ENCODE measurements at places on chromosomes 11 and 22.

DNA sequence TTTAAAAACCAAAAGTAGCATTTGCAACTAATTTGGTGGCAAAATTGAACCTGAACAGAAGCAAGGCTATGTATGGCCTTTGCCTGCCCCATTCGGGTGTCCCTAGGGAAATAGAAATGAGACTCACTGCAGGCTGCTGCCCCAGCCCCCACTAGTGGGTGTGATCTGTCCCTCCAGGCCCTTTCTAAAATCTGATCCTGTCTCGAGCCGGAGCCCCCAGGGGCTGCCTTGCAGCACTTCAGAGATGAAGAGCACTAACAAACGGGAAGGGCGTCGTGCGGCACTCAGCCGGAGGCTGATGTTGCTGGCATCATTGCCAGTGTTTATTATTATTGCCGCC lies 43.2 kb downstream of the CD82 start:
- DNase-seq, result peak; percentile 91

DNA sequence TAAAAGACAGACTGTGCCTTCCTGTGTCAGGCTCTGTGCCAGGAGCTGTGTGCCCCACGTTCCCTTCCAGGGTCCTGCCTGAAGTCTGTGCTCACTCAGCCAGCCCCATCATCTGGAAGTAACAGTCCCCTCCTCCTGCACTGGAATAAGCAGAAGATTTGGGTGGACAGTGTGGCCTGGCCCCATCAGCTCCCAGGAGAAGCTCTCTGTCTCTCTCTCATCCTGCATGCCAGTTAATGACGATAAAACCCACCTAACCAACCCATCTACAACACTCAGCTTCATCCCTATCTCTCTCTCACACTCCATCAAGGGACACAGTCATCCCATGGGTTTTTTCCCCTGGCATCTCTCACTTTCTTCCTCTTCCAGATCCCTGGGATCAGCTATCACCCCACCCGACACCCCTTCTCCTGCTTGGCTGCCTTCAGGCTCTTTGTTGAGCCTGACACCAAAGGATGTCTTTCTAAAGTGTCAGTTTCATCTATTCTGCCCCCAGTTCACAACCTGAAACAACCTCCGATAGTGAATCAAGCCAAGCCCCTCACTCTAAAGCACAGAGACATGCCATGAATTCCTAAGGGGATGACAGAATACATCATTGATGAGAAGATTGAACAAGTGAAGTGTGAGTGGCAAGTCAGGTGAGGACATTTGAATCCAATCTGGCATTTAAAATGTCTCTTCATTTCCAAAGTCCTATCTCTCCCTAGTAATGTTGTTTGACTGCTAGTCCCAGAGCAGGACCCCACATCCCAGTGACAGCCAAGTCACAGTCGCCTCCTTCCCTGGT lies 91.4 kb upstream of the TOP3B start:
- no peak for DNase-seq

GRCh38 chr11:128663824-128664223 lies 30.0 kb upstream of the FLI1 start:
- no peak for DNase-seq

DNA sequence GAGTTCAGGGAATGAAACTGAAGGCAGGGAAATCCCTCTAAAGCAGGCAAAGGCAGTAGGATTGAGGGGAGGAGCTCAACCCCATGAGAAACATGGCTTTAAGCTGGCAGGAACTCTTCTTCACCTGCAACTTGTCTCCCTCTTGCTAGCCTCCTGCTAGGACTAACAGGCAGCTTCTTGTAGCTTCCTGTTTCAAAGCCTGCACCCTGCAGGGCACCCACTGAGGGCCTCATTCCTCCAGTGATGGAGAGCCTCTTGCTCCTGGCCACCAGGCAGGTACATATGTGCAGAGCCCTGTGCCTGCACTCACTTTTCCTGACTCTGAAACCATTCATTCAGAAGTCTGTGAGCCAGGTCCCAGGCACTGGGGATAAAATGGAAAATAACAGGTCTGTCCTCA lies 137.0 kb downstream of the SERGEF start:
- no peak for DNase-seq

DNA sequence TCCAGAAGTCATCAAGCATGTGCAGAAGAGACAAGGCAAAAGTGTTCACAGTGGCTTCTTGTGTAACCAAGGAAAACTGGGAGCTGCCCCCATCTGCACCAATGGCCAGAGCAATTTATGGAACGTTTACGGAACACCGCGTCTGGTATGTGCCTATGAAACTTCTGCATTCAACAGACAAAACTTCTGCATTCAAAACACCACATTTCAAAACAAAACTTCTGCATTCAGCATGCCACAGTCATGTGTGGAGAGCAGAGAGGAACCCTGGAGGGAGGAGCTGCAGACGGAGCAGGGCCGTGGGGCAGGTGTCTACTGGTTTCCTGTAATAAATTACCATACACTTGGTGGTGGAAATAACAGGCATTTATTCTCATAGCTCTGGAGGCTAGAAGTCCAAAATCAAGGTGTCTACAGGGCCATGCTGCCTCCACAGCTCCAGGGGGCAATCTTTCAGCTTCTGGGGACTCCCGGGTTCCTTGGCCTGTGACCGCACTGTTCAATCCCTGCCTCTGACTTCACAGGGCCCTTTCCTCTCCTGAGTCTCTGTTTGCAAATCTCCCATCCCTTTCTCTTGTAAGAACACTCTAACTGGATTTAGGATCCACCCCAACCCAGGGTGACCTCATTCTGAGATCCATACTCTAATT lies 32.2 kb downstream of the RPL3 start:
- DNase-seq, result no peak

DNA sequence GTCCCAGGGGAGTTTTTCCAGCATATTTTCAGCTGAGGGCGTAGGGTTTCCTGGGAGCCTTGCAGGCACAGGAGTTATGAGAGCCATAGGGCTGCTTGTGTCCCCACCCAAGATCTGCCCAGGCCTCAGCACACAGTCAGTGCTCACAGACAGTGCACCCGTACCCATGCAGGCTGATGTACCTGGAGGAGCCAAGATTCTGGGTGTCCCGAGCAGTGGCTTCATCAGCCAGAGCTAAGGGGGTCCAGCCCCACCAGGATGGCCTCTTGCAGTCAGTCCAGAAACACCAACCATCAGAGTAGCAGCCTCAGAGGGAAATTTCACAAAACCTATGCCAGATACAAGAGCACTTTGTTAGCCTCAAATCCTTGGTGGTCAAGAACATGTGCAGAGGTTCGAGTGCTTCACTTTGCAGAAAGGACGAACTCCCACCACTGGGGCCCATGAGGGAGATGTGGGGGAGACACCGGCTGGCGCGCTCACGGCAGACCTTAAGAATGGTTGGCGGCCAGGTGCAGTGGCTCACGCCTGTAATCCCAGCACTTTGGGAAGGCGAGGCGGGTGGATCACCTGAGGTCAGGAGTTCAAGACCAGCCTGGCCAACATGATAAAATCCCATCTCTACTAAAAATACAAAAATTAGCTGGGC lies 43.8 kb upstream of the RTL6 start:
- no peak for DNase-seq
